ENCODE measurements at places on chromosomes 6 and 20. TPM values are rescaled to one million over a fixed set of nuclear protein-coding genes. Genes with fewer than 3 reads are reported as not detected.
A peak's percentile ranks its signal among the peaks of the same experiment; 100 is the strongest.

- no peak for DNase-seq
These were observed 705.4 kb downstream of the MAFB start for GRCh38 chr20:39983655-39984054.

GRCh38 chr6:125392682-125393081, 90.9 kb upstream of the HDDC2 start:
- DNase-seq: no peak

DNA sequence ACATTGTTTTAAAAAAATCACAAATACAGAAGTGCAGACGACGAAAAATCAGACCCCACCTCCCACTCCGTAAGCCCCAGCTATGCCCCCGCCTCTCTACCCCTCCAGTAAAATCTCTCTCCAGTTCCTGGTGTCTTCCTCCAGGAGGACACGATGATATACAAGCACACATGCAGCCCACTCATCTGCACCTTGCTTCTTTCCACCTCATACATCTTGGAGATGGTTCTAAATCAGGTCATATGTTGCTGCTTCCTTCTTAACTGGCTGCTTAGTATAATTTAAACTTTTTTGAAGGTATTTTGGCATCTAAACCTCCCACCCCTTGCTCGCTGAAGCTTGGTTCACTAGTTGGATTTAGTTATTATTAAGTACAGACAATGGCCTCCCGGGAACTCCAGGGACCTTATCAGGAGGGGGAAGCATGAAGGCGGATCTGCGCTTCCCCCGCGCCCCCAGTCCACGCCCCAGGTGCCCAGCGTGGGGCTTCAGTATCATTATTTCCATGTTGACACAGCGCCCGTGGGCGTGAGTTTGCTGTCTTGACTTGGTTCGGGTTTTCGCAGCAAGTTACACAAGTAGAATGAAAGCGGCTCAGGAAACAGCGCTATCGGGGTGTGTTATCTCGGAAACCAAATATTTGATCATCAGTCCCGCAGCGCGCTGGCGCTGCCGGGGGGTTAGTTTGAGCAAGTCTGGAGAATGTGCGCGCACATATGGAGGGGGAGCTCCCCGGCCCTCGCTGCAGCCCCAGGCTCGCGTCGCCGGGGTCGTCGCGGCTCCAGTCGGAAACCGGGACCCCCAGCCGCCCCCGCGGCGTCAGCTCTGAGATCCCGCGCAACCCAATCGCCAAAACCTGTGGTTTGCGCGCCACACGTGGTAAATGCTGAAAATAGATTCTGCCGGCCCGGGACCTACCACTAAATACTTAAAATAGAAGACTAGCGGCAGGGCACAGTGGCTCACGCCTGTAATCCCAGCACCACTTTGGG, 2.3 kb downstream of the BMP7 start:
- peak; percentile 14 for DNase-seq

GRCh38 chr6:147161253-147161973, 42.8 kb upstream of the STXBP5 start:
- DNase-seq: no peak

GRCh38 chr6:41730531-41731436, 4.6 kb downstream of the TFEB start:
- DNase-seq: peak; percentile 22

- DNase-seq: no peak
These were observed 15.2 kb downstream of the ZBP1 start for GRCh38 chr20:57605045-57605444.

The SLPI gene
- not detected for total RNA-seq

The PDYN gene
- total RNA-seq: not detected

The RBPJL gene
- total RNA-seq: not detected

Measured in activated CD4-positive, alpha-beta memory T cell treated with anti-CD3 and anti-CD28 coated beads for 36 hours (primary cell).